ENCODE measurements at places on chromosomes 3 and 15.

- DNase-seq, result no peak
Observed at GRCh38 chr3:179726075-179726699, 73.3 kb downstream of the USP13 start.

DNA sequence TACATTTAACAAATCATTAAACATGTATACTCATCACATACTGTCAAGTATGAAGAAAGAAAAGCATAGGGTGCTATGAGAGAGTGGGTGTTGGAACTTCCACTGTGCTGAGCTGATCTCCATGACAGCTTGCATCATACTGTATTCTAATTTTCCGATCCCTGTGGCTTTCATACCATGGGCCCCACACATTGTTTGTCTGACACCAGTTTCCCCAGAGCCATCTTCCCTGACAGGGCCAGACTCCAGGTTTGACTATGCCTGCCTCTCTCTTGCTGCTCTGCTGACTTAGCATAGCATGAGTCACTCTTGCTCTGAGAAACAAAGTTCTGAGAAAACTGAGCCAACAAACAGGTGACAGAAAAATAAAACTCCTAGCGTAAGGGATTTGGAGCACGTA lies 37.0 kb upstream of the CASR start:
- DNase-seq, result no peak

- DNase-seq, result no peak
Observed at GRCh38 chr3:142285083-142285517, 59.7 kb upstream of the GK5 start.

GRCh38 chr3:125470671-125471070 lies 49.3 kb downstream of the SNX4 start:
- DNase-seq, result no peak

DNA sequence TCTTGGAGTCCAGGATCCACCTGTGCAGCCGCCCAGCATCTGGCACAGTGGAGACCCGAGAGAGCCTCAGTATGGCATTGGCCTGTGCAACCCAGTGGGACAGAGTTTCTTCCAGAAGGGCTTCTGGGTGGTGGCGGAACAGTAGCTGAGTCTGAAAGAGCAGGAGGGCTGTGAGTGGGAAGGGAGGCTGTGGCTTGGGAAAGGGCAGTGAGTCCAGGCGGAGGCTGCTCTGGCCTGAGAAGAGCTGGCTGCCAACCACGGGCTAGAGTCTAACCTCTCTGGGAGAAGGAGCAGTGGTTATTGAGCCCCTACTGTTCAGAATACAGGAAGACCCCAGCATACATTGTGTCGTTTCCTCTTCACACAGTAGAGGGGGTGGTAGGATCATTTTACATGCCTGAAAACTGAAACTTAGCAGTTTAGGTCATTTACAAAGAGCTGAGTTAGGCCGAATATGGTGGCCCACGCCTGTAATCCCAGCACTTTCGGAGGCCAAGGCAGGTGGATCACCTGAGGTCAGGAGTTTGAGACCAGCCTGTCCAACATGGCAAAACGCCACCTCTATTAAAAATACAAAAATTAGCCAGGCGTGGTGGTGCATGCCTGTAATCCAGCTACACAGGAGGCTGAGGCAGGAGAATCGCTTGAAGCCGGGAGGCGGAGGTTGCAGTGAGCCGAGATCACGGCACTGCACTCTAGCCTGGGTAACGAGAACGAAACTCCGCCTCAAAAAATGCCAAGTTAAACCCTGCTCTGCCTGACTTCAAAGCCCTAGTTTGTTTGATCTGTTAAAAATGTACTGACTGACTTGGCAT lies 3.2 kb downstream of the AEN start:
- DNase-seq, result no peak

DNA sequence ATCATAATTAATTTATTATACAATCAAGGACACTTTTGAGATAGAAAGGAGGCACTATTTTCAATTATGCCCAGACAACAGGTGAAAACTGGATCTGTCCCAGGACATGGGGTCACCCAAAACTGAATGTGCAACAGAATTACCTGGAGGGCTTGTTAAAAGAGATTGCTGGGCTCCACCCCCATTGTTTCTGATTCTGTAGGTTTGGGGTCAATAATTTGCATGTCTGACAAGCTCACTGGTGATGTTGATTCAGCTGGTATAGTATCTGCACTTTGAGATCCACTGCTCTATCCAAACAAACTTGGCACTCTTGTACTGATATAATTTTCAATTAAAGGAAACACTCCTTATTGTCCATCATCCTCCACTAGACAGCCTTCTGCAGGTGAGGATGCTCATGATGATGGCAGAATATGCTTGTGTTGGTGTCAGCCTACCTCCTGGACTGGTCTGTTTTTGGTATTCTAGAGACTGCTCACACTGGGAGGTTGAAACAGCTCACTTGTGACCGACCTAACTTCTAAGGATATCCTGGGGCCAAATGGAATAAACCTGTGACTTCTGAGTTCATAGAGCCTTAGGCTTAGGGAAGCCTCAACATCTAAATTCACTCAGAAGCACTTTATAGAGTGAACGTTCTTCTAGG lies 2.2 kb downstream of the P2RY14 start:
- DNase-seq, result no peak

DNA sequence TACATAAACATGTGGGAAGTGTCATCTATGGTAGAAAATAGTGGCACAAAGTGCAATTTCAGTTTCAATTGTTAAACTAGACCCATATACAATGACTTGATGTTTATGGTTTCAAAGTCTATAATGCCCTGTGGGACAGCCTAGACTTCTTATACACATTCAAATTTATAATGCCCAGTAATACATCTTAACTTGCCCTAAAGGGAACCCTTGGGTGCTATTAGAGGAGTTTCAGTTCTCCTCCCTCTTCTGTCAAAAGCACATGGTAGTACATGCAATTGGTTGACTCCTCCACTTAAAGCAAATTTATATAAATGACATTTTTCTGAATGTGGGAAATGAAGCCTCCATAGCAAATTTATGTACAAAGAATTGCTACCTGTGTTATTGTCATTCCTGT lies 30.2 kb upstream of the OR5K4 start:
- no peak for DNase-seq

DNA sequence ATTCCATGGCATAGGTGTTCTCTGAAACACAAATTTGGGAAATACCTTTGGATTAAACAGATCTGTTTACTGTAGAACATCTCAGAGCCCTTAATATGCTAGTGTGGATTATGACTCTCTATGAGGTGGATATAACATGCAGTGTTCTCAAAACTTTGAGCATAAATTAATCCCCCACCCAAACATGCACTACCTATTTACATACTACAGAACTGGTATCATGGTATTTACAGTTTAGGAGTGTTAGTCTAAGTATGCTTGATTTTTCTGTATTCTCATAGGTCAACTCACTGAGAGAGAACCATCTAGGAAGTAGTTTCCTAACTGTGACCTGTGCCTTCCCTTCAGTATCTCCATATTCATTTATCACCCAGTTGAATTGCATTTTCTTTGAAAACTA lies 30.9 kb upstream of the ZNF609 start:
- no peak for DNase-seq

DNA sequence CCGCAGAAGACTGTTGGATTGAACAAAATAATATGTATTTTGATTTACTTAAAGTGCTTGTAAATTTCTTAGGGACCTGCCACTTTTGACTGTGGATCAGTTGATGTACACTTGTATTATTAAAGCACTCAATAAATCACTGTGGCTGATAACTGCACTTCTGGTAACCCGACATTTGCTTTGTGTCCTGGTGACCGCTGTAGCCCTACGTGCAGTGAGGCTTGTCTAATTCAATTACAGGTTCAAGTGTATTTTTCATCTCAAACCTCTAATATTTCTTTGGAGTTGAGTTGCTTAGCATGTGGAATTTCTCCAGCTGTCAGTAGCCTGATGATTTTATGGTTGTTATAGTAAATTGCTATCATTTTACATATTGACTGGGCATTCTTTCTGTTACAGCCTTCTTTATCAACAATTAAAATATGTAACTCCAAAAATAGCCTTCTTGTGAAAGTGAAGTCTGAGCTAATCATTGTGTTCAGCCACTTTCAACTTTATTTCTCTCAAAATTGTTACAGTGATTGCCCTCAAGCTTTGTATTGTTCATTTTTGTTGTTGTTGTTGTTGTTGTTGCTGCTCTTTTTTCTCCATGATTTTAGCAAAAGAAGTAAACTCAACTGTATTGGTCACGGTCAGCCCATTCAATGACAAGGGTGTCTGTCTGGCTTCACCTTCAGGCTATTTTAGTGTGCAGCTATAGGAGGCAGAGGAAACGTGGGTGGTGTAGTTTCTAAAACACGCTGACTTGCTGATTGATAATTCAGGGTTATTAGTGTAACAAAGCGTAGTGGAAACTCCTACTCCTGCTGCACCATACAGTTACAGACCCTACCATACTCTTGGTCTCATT lies 215.1 kb upstream of the UBE2E1 start:
- no peak for DNase-seq

DNA sequence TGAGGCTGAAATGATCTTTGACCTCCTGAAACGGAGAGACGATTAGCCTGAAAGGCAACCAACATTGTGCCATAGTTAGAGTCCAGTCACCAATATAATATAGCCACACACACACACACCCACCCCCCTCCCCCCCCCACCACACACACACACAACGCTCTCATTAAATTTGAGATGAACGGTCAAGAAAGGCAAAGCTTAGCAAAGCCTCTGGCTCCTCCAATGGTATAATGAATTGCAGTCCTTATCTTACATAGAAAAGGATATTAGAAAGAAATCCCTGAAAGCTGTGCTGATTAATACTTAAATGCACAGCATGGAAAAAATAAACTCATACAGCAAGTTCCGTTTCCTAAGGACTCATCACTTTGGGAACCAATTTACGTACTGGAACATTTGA lies 876 bp upstream of the ZNF385D start:
- DNase-seq, result no peak

GRCh38 chr3:62562017-62562416 lies 188.7 kb upstream of the FEZF2 start:
- no peak for DNase-seq

DNA sequence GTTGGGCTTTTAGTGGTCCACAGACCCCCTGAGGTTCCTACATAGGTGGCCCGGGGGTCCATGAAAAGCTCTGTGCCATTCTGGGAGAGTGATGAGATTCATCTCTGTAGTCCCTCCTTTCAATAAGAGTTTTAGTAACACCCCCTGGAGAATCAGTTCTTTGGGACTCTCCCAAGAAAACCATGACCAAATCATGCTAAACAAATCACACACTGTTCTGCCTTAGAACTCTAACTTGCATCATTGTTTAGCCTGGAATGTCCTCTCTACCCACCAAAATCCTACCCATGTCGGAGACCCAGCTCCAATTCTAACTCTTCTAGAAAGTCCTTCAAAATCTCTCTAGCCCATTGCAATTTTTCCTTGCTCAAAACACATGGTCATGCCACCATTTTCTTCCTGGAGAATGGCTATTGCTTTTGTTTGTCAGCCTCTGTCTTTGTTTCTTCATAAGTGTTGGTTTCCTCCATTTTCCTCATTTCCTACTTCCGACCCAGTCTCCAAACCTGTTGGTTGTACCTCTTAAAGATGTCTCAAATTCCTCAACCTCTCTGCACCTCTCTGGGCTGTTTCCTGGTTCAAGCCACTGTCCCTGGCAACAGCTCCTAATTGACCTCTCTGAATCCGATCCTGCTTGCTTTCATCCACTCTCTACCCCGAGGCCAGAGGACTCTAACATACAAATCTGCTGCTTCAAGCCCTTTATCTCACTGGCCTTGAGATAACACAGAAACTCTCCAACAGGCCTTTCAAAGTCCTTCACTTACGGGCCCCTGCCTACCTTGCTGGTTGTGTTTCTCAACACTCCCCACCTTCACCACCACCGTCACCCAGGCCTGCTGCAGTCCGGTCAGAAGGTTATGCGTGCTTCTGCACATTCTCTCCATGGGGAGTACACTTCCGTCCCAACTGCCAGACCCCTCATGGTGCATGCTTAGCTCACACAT lies 23.7 kb downstream of the CYP19A1 start:
- no peak for DNase-seq

DNA sequence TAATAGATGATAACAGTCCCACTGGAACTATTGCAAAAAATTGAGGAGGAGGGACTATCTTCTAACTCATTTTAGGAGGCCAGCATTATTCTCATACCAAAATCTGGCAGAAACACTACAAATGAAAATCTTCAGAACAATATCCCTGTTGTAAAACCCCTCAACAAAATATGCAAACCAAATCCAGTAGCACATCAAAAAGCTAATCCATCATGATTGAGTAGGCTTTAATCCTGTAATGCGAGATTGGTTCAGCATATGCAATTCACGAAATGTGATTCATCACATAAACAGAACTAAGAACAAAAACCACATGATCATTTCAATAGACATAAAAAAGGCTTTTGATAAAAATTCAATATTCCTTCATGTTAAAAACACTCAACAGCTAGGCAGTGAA lies 23.9 kb upstream of the PLSCR2 start:
- DNase-seq, result no peak

- no peak for DNase-seq
Observed at GRCh38 chr3:123432832-123433523, 15.9 kb downstream of the ADCY5 start.

- no peak for DNase-seq
Observed at GRCh38 chr3:99551520-99551919, 86.9 kb upstream of the COL8A1 start.

- no peak for DNase-seq
Observed at GRCh38 chr3:13711911-13712650, 163.2 kb downstream of the FBLN2 start.

GRCh38 chr15:52010633-52011595 lies 8.1 kb upstream of the MAPK6 start:
- no peak for DNase-seq

DNA sequence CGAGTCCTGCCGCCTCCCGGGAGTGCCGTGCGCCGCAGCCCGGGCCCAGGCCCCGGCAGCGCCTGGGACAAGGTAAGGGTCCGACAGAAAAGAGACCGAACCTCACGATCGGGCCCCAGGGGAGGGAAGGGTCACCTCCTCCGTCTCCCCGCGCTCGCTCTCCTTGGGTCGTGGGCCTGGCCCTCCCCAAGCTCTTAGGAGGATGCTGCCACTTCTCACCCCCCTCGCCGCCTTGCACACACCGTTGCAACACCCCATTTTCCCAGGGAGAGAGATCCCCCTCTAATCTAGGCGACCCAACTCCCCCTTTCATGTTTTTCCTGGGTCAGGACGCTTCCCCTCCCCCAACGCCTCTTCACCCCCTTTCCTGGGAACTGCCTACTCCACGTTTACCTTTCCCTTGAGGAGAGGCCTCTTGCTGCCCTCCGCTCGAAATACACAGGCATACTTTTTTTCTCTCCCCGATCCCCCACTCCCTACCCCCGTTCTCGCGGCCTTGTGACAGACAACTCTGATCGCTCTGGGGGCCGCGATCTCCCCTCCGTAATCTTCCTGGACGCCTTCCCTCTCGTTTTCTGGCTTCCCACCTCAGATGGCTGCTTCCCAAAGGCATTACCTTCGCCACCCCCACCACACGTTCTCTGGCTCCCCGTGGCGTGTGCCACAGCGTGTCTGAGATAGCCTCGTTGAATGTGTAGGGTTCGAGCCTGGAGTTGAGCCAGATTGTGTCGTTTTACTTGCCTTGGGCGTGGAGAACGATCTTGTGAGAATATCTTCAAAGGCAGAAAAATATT lies 688 bp downstream of the SETD5 start:
- no peak for DNase-seq

- DNase-seq, result no peak
Observed at GRCh38 chr15:86256628-86257027, 177.0 kb downstream of the AGBL1 start.

GRCh38 chr3:42659451-42660130 lies 6.1 kb downstream of the ZBTB47 start:
- DNase-seq, result no peak
